ENCODE measurements at places on chromosomes 3 and 15.

GRCh38 chr3:78496501-78496900, 1271.3 kb downstream of the ROBO1 start:
- DNase-seq = no peak

DNA sequence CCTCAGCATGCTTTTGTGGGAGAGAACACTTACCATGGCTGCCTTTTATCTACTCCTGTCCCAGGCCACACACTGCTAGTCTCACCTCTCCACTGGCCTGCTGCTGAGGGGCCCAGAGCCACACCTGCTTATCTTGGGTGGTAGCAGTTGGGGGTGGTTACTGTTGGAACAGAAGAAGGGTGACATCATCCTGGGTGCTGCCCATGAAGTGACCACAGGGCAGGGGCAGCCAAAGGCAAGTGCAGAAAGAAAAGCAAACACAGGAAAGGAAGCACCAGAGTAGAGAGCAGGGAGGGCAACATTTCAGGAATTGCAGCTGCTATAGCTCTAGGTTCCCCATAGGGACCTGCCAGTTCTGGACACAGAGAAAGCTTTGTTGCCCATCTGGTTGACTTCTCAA, 345.2 kb downstream of the VPS13C start:
- DNase-seq = no peak

DNA sequence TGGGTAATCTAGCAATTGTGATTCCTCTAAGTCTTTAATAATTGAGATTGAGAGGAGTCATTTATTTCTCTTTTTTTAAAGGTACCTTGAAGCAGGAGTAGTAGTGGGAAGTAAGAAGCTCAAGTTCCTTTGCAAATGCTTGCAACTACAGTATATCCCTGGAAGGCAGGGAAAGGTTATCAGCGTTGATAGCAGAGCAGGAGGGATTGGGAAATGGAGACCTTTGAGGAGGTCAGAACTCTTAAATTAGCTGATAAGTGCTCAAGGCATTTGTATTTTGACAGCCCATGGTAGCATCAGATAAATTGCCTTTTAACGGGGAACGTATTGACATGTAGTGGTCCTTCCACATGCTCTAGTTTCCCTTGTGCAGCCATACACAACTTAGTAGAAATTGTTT, 47.7 kb downstream of the MEF2A start:
- DNase-seq = no peak

GRCh38 chr15:85692873-85693272, 101.9 kb downstream of the KLHL25 start:
- no peak for DNase-seq

- DNase-seq = no peak
These were observed 18.8 kb upstream of the SKOR1 start for GRCh38 chr15:67806536-67806935.

GRCh38 chr3:194468086-194468485, 18.7 kb downstream of the ATP13A3 start:
- no peak for DNase-seq
